Left colon (tissue), 2 donors: ENCODE measurements at places on chromosomes 13 and 19.

DNA sequence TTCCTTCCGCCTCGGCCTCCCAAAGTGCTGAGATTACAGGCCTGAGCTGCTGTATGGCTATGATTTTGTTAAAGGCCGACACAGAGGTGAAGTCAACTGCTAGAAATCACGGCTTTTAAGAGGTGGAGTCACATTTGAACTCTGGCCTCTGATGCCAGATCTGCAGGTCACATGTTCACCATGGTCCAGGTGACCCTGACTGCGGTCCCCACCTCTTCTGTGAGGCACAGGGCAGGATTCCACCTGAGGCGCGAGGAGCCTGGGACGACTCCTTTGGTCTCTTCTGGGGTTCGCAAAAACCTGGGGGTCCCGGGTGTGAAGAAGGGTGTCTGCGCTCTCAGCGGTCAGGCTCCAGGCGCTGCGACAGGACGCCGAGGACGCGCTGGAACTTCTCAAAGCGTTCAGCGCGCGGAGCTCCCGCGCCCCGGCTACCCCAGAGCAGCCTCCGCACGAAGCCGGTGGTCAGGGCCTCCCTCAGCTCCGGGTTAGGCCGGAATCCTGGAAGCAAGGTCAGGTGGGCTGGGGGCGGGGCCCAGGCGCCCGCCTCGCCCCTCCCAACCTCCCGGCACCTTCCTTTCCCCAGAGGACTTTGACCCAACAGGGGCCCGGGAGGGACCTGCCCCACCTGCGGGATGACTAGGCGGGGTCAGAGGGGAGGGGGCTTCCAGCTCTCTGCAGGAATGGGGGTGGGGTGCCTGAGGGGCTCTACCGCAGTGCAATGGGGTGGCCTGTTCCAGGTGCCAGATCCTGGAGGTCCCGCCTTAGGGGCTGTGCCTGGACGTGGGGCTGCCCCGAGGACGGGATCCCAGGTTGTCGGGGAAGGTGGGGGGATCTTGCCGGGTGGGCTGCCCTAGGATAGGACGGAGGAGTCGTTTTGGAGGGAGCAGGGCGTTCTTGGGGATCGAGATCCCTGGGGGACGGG, 13.0 kb downstream of the TRIP10 start:
- DNase-seq = peak; percentile 89

GRCh38 chr19:53597023-53597422, 34.8 kb upstream of the DPRX start:
- DNase-seq = no peak

- no peak for DNase-seq
Measured at GRCh38 chr13:113373811-113374485, 10.0 kb upstream of the GRTP1 start.

- DNase-seq = no peak
Measured at GRCh38 chr19:17138937-17139598, 63.5 kb downstream of the MYO9B start.

DNA sequence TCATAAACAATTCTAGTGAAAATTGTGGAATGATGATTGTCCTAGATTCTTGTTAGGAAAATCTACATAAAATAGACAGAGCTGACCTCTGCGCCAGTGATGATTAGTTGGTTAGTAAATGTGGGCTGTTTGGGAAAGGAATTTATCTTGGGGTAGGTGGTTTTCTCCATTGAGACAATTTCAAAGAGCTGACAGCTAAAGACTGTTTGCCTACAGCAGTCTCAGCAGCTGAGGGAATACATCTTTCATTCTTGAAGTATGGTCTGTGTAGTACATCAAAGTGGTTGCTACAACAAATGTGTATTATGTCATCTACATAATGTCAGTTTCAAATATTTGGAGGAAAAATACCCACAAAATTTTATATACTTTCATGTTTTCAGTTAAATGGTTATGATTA, 117.2 kb upstream of the TRPC4 start:
- DNase-seq = no peak

DNA sequence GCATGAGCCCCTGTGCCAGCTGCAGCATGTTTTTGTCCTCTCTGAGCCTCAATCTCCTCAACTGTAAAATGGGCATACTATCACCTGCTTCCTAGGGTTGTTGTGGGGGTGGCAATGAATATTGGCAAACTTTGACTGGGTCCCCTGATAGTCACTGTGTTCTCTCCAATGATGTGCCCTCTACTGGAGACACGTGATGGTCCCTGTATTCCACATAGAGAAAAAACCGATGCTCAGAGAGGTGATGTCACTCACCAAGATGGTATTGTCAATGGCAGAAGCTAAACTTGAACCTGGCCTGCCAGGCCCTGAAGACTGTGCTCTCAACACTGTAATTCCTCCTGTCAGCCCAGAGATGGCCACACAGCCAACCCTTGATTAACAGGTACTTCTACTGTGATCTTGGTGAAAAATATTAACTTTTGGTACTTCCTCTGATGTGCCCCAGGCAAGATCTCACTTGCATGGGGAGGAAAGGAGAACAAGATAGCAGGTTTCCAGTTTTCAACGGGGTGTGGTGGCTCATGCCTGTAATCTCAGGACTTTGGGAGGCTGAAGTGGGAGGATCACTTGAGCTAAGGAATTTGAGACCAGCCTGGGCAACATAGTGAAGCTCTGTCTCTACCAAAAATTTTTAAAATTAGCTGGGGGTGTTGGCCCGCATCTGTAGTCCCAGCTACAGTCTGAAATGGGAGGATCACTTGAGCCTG, 3.6 kb downstream of the CEACAM20 start:
- no peak for DNase-seq

DNA sequence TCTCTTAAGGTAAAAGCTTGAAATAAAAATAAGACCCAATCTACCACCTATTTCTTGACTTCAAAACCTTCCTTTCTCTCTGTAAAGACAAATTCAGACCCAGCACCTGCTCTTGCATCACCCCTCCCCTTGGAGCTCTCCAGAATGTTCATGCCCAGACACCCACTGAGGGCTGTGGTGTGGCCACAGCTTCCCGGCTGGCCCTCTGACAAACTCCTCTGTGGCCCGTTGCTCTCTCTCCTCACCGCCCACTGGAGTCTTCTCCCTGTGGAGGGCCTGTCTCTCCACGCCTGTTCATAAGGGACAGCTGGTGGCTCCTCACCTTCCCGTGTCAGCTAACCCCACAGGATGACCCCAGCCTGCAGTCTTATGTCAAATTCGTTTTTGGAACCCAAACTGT, 49.1 kb downstream of the TSSK6 start:
- no peak for DNase-seq

DNA sequence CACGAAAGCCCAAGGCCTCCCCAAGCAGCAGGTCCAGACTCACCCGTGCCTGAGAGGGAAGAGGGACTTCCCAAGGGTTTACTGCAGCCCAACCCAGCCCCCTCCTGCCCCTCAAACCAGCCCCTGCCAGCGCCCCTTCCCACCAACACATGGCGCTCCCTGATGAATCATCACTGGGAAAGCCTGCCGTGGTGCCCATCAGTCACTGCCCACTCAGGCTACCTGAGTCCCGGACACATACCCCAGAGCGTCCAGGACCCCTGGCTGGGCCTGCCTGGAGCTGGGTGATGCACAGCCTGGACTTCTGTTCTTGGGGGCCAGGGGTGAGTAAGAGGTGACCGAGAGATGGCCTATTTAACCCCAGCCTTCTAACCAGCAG, 60.6 kb downstream of the MLLT1 start:
- no peak for DNase-seq

GRCh38 chr13:48562296-48563066, 29.6 kb upstream of the RCBTB2 start:
- DNase-seq = no peak

GRCh38 chr19:49872245-49873128, 4.7 kb downstream of the AKT1S1 start:
- DNase-seq = no peak

GRCh38 chr19:3672575-3672948, 27.7 kb downstream of the PIP5K1C start:
- no peak for DNase-seq

DNA sequence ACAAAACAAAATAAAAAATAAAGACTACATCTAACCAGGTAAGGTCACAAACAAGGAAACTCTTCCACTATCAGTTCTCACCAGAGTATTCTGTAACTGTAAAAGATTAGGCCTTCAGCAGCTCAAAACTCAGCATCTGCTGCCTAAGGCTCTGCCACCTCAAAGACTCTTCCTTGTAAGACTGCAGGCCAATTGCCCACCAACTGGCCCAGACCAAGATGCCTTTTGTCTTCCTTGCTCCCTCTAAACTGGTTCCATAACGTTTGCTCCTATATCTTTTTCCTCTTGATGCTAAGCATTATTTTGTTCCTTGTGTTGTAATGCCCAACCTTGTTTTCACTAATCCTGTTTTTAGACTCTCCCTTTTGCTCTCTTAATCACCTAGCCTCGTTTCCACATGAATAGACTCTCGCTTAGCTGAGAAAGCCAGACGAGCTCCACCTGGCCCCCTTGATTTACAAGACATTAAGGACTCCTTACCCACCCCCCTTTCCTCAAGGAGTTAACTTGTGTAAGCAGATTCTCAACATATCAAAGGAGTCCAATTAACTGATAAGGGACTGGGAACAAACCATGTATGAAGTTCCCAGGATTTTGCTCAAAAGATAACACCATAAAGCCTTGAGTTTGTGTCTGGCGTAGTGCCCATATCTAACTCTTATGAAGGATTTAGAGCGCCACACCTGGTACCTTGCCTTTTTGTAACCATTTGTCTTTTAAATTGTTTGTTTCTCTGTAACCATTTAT, 1.5 kb downstream of the ZNF814 start:
- DNase-seq = no peak

GRCh38 chr19:41690801-41691065, 2.7 kb upstream of the CEACAM7 start:
- DNase-seq = no peak
